ENCODE measurements at places on chromosomes 7 and 10. TPM values are rescaled to one million over a fixed set of nuclear protein-coding genes. Genes with fewer than 3 reads are reported as not detected.

DNA sequence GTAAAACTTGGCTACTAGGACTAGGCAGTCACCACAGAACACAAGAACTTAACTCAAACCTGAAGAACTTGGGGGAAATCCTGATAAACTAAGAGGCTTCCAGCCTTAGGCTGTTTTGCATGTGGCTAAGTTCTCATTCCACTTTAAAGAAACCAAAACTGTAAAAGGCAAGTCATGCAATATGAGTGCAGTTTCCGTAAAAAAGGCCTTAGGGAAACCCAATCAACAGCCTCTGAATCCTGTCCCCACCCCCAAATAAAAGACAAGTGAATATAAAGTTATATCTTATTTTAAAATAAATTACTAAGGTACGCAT is 95.1 kb downstream of the USP6NL start:
- no peak for DNase-seq

The OR9A2 gene
- not detected for total RNA-seq

- DNase-seq, result peak; percentile 74
Observed at GRCh38 chr7:22559829-22560489, 60.0 kb upstream of the STEAP1B start.

- no peak for DNase-seq
Observed at GRCh38 chr10:11213137-11213536, 195.5 kb downstream of the CELF2 start.

- no peak for DNase-seq
Observed at GRCh38 chr10:1735562-1735961, 1.8 kb downstream of the ADARB2 start.

DNA sequence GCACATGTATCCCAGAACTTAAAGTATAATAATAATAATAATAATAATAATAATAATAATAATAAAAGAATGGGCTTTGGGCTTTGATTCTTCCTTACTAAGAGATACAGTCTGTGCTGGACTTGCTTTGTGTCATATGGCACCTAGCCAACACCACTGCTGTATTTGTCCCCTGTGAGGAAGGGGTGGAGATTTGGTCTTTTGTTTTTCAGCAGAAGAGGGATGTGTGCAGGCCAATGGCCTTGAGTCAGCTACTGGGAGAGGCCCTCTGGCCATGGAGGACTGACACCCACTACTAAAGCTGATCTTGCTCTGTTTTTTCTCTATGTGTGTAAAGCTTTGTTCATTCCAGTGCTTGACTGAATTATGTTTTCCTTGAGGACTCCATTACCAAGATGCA is 573.0 kb upstream of the PCDH15 start:
- DNase-seq, result no peak
